ENCODE measurements at places on chromosomes 16 and 17. TPM values are rescaled to one million over a fixed set of nuclear protein-coding genes. Genes with fewer than 3 reads are reported as not detected.

TEX14 gene
- polyA plus RNA-seq: not detected

PFN1 gene
- 2,601 TPM for polyA plus RNA-seq

UNC13D gene
- 90.3 TPM for polyA plus RNA-seq

ASB16 gene
- polyA plus RNA-seq: 0.10 TPM

RPRML gene
- not detected for polyA plus RNA-seq

PLA2G15 gene
- 11.0 TPM for polyA plus RNA-seq

SDR42E2 gene
- polyA plus RNA-seq: 0.92 TPM

All from CD8-positive, alpha-beta memory T cell (primary cell).